Right lobe of liver (tissue), 6 donors: ENCODE measurements at places on chromosomes 3 and 15. TPM values are rescaled to one million over a fixed set of nuclear protein-coding genes. Genes with fewer than 3 reads are reported as not detected.

SNX22 gene
- total RNA-seq: 1.1 TPM

DNA sequence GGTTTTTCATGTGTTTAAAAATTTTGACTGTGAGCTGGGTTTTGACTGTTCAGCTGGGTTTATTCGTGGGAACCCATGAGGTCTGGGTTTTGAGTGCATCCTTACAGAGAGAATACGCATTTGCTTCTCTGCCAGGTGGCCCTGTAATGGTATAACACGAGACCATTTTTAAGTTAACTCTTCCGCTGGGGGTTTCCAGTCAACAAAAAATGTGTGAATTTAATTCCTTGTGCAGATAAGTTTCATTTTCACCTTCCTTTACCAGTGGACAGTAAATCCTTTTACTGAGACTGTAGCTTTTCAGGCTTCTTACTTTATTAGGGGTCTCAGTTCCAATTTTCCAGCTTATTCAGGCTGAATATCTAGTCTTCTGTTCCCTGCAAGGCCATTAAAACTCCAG lies 149.6 kb downstream of the OPA1 start:
- DNase-seq: no peak

MUC4 gene
- total RNA-seq: not detected

- DNase-seq: no peak
Observed at GRCh38 chr3:120098710-120099109, 4.5 kb upstream of the GSK3B start.

- DNase-seq: no peak
Observed at GRCh38 chr3:190424108-190424477, 25.6 kb downstream of the TMEM207 start.

IL5RA gene
- not detected for total RNA-seq

- DNase-seq: no peak
Observed at GRCh38 chr3:1439395-1439794, 346.6 kb downstream of the CNTN6 start.

WDR49 gene
- not detected for total RNA-seq

- DNase-seq: no peak
Observed at GRCh38 chr3:64541803-64542202, 146.0 kb downstream of the ADAMTS9 start.

GRCh38 chr3:23867400-23867799 lies 49.4 kb downstream of the NKIRAS1 start:
- DNase-seq: no peak

DNA sequence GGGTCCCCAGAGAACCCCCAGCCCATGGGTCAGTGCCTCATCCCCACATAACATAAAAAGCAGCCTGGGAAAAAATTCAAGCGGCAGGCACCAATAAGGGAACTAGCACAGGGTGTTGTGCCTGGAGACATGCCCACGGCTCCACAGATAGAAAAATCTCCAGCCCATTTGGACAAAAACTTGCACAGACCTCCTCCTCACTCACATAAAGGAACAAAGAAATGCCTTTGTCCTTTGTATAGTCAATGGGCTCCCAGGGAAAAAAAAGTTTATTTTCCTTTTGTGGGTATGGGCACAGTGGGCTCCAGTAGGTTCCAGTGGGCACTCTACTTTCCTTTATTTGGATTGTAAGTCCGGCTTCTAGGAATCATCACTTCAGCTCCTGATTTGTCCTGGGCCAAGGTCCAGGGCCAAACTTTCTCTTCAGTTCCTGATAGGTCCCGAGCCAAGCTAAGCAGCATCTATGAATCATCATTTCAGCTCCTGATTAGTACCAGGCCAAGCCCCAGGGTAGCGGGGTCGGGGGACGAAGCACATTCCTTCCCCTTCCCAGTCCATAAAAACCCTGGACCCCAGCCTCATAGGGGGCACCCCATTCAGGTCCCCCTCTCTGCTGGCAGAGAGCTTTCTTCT lies 1.6 kb upstream of the DNAH12 start:
- no peak for DNase-seq

NOX5 gene
- 0.06 TPM for total RNA-seq

DNA sequence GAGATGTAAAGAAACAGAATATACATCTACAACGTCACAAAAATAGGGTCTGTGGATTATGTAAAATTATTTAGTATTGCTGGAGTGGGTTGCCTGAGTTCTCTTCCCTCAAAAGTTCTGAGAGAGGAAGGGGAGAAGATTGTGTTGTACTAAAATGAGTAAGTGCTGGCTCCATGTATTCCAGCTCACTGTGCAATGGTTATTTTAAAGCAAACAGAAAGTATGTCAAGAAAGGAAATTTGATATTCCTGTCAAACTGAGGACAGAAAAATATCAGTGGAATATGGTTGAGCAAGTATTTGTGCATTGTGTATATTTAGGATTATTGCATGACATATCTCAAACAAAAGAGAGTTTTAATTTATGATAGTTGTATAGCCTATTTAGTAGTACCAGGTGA lies 2.2 kb downstream of the TRPC1 start:
- no peak for DNase-seq

C15orf62 gene
- total RNA-seq: 1.6 TPM

GRCh38 chr15:64740311-64741170 lies 34.8 kb downstream of the RBPMS2 start:
- no peak for DNase-seq

DNA sequence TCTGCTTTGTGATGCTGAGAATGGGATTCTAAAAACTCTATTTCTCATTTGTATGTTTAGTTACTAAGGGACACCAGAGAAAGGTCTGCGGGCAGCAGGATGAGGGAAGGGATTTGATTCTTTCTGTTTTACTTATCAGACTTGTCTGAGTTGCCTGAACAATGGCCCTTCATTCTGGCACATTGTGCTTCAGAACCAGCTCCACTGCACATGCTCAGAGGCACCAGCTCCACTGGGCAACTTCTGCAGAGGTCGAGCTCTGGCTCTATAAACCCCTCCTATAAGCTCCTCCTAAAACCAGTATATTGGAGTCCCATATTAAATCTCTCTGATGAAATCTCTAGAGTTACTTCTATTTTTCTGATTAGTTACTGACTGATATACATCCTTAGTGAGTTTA lies 453.2 kb upstream of the CDIN1 start:
- no peak for DNase-seq

VPS8 gene
- 20.4 TPM for total RNA-seq

DNA sequence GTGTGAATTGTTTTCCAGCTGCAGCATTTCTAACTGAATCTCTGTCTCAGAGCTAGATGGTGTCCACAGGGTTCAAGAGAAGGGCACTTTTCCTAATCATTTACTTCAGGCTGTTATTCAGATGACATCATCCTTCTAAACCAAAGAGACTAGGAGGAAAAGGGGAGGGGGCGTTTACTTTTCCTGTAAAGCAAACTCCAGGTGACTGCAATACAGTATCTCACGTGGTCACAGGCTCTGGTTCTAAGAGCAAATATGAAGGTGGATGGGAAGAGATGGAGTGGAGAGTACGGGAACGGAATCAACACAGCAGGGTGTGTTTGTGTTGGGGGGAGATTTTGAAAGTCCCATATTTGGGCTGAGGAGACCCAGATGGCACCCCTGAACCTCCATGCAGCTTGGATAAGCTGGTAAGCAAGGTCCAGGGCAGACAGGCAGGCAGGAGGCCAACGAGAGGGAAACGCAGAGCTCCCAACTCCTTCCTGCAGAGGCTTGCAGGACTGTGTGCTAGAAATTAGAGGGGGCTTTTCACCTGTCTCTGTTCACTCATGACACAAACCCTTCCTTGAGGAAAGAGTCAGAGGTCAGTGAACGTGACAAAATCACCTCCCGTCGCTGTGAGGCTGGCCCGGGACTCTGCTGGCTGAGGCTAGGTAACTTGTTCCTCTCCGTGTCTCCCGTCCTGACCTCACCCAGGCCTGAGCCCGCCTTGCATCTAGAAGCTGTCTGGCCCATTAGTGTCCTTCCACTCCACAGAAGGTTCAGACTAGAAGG lies 151.2 kb downstream of the OPA1 start:
- no peak for DNase-seq

- no peak for DNase-seq
Observed at GRCh38 chr15:68417897-68418296, 14.1 kb downstream of the ITGA11 start.

KIF15 gene
- total RNA-seq: 0.37 TPM

GRCh38 chr15:94770199-94770598 lies 538.8 kb downstream of the MCTP2 start:
- no peak for DNase-seq

BOC gene
- total RNA-seq: 0.62 TPM

MLH1 gene
- total RNA-seq: 15.3 TPM

DNA sequence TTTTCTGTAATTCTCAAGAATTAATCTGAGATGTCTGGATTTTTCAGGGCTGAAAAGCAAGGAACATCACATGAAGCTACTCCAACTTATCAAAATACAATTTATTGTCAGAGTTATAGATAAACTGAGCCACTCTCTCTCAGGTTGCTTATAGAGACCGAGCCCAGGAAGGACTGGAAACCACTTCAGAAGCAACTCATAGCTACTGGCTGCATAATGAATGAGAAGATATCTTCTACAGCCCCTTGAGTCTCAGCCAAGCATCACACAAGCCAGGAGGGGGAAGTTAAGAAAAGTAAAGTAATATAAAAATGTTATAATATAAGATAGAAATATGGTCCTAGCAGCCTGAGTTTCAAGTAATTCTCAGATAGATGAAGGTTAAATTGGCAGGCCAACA lies 186.0 kb downstream of the TNIK start:
- DNase-seq: no peak

GRCh38 chr15:78977591-78978347 lies 32.9 kb upstream of the CTSH start:
- DNase-seq: no peak

GRCh38 chr15:74338676-74339075 lies 28.8 kb downstream of the CYP11A1 start:
- no peak for DNase-seq

- DNase-seq: no peak
Observed at GRCh38 chr3:171566803-171567422, 106.7 kb upstream of the TNIK start.

DNA sequence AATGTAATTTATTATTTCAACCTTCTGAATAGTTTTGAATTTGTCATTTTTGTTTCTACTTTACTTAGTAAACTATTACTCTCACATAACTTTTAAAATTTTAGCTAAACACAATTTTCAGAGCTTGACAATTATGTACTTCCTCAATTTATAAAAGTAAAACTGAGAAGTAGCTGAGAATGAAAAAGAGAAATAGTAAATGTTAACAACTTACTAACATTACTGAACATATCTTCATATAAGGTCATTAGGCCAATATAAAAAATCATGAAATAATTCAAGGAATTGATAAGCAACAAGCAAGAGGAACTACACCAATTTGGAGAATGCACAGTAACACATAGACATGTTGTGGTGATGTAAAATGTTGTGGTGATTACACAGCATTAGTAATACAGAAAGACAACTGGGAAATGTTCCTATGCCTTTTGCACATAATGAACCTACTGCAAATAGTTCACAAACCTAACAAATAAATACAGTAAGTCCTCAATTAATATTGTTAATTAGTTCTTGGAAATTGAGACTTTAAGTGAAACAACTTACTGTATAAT lies 137.9 kb downstream of the CBLB start:
- DNase-seq: no peak

MYO5A gene
- 3.3 TPM for total RNA-seq

AHSG gene
- 949 TPM for total RNA-seq

DNA sequence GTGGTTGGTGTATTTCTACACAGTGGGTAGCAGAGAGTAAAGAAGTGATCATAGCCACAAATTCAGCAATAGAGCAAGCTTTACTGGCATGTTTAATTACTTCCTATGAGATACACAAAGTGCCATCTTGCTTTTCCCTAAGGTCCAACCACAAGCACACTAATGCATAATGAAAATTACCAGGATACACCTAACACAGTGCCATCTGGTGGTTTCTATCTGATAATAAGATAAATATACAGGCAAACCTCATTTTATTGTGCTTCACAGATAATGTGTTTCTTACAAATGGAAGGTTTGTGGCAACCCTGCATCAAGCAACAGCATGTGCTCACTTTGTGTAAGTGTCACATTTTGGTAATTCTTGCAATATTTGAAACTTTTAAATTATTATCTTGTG lies 223.0 kb downstream of the NSUN3 start:
- no peak for DNase-seq

- no peak for DNase-seq
Observed at GRCh38 chr15:48250640-48251076, 44.6 kb downstream of the SLC12A1 start.

DNA sequence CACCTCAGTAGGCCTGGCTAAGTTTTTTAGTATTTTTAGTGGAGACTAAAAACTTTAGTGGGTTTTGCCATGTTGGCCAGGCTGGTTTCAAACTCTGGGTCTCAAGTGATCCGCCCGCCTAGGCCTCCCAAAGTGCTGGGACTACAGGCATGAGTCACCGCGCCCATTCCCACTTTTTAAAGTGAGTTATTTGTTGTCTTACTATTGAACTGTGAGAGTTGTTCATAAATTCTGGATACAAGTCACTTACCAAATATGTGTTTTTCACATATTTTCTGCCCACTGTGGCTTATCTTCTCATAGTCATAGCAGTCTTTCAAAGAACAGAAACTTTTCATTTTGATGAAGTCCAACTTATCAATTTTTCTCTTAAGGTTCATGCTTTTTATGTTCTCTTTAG lies 29.9 kb upstream of the SPSB4 start:
- no peak for DNase-seq

- no peak for DNase-seq
Observed at GRCh38 chr15:92411256-92411655, 17.6 kb downstream of the ST8SIA2 start.

DNA sequence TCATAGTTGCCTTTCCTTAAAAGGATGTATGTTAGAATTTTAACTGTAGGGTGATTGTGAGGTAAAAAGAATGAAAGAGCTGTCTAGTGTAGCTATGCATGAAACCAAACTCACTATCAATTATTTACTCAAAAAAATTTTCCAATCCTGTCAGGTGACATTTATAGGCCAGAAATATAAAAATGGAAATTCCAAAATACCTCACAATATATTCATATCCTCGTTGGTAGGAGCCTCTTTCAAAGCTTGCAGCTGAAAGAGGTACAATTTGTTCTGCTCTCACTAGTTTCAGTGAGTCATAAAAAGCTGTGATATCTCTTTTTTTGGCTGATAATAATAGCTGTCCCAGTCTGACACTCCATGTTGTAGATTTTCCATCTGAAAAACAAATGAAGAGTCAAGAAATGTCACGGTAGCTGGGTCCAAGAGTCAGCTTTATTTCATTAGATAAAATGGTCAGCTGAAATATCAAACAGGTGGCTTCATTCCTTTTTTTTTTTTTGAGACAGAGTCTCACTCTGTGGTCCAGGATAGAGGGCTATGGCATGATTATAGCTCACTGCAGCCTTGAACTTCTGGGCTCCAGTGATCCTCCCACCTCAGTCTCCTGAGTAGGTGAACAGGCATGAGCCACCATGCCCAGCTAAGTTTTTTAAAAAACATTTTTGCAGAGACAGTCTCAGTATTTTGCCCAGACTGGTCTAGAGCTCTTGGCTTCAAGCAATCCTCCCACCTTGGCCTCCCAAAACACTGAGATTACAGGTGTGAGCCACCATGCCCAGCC lies 50.8 kb upstream of the XRN1 start:
- no peak for DNase-seq
